LoVo (cell line): ENCODE measurements at places on chromosomes 6 and 20.

DNA sequence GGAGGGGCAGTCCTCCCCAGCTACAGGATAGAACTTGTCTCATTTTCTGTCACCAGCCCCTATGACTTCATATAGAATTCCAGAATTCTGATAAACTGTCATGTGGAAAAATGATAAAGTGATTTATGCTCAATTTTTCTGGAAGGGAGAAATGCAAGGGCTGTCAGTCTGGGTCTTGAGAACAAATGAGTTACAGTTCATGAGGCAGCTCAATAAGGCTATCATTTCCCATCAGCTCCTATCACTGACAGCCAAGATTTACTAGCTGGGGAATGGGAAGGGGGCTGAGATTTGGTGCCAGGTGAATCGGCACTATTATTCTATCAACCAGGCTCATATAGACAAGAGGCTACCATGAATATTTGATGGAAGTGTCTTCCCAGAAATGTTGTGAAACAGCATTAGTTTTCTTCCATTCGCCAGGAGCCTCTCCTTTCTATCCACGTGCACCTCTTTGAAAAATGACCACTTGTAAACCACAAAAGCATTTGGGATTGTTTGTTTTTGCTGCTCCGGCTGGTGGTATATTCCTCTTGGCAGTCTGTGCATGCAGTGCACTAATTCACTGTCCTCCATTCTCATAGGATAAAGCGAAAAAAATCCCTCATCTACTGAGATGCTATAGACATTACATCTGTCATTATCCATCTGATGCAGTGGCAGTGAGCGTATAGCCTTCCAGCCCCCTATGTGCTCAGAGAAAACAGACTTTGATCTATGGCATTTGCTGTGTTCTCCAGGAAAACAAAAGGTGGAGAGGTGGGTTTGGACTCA, 528.7 kb upstream of the RNF217 start:
- no peak for DNase-seq

- DNase-seq: no peak
These were observed 88.9 kb downstream of the FRK start for GRCh38 chr6:115971785-115972184.

- no peak for DNase-seq
These were observed 173.6 kb upstream of the TCF21 start for GRCh38 chr6:133715270-133715669.

- DNase-seq: no peak
These were observed 87.7 kb upstream of the MAFB start for GRCh38 chr20:40776466-40777457.

DNA sequence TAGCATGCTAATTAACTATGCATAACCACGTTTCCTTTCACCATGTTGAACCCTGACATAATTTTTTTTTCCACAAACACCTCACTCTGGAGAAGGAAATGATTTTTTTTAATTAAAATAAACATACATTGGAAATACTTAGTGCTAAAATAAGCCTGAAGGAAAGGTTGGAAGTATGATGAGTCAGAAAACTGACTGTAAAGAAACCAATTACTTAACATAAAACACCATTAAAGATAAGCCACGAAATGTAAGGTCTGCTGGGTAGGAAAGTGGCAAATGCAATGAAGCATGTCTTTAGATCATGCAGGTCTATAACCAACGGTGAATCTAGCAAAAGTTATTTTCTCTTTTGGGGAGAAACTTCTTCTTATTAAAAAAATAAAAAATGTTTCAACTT, 47.5 kb downstream of the OPRM1 start:
- no peak for DNase-seq

DNA sequence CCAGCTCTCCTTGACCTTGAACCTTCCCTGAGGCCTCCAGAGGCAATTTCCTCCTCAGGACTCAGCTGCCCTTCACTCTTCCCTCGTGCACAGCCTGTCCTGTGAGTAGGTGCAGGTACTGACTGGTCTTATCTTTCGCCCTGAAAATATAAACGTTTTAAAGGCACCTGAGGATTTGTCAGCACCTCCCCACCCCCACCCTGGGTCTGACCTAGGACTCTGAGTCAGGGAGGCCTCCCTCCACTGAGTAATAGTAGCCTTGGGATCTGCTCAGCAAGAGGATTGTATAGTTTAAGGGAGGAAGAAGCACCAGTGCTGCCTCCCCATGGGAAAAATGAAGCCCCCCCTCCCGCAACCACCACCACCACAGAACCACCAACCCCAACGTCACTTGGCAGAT, 54.6 kb downstream of the PPARD start:
- DNase-seq: no peak

GRCh38 chr6:75852721-75853120, 103.7 kb downstream of the MYO6 start:
- DNase-seq: no peak

DNA sequence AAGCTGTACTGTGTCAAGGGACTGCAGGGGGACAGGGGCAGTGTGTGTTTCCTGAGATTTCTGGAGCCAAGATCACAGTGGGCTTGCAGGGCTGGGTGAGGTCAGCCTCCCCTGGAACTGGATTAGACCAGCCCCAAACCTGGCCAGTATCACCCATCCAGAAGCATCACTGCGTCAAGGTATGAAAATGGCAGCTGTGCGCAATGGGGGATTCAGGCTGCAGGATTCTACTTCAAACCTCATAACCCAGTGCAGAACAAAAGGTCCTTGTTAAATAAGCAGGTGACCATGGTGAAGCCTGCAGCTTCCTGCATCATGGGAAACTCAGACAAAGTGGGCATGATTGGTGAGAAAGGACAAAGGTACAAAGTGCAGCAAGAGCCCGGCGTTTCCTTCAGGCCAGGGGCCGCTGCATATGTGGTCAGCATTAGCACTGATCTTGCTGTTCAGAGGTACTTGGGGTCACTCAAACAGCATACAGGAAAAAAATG, 33.4 kb downstream of the TRAF3IP2 start:
- DNase-seq: no peak

- peak; percentile 69 for DNase-seq
These were observed 118.3 kb downstream of the SLX4IP start for GRCh38 chr20:10553326-10553984.

DNA sequence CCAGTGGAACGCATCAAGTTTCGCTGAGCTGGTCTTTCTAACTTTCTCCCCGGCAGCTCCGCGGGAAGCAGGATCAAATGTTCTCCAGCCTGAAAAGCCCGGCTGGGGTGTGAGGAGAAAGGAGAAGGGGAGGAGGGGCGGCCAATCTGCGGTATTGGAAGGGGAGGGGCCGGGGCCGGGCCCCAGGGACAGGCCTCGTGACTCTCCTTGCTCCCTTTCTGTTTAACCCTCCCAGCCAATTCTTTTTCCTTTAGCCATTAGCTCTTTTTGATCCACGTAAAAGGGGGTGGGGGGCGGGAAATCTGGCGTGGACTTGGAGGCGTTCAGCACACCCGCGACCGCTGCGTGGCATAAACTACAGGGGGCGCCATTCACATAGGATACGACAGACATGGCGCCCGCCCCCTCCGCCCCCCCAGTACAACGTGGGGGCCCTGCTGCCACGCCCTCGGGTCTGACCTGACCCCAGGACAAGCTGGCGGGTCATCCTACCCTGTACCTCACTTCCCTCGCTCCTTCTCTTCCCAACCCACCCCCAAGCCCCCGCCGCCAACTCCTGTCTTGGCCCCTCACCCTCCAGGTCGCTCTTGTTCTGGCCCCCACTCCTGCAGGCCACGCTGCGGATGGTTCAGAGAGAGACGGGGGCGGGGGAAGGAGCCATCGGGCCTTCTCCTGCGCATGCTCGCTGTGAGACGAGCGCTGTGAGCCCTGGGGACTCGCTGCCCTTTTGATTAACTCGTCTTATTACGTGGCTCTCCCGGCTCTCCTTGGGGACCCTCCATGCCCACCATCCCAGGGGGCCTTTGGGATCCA, 7.8 kb upstream of the MDGA1 start:
- DNase-seq: no peak

DNA sequence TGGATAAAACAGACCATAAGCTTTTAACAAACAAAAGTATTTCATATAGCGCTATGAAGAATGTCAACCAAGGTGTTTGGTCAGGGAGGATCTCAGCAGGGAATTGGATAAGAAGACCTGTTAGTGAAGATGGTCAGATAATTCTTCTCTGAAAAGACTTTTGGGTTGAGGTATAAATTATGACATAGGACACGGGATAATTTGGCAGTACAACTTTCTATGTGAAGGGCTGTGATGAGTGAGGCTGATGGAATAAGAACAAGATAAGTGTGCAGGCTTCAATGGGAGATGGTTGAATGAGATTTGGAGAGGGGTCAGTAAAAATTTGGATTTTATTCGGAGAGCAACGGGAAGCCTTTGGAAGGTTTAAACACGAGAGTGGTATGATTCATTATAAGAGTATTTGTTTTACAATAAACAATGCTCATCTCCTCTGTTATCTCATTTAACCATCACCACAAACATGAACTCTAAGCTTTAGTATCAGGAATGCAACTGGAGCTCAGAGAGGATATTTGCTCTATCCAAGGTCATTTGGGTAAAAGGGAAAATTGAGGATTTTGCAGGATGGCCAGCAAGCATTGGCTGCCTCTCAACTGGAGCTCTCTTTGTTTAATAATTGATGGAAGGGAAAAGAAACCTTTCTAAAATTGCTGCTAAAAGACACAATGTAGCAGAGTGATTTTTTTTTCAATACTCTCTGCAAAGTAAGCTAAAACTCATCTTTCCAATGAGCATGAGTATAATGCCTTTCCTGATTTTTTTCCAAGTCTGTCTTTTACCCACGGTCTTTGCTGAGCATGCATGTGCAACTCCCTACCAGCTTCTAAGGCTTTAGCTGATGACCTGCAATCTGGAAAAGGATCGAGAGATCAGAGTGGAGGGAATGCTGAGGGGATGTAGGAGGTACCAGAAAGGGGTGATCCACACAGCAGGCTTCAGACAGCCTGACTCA, 534.0 kb downstream of the CBLN4 start:
- no peak for DNase-seq

DNA sequence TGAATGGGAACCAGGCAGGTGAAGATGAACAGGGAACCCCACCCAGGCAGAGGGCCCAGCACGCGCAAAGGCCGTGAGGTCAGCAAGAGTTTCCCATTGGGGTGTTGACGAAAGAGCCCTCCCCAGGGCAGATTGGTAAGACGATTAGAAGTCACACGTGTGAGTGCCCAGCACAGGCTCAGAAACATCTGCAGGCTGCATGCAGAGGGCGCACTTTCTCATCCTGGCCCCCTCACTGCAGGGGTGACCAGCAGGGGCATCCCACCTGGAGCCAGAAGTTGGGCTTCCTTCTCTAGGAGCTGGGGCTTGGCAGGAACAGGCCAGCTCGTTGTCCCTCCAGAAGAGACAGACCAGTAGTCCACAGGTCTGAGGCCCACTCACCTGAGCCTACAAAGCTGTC, 38.4 kb downstream of the VSTM2L start:
- no peak for DNase-seq

GRCh38 chr20:14189794-14190402, 147.5 kb downstream of the FLRT3 start:
- DNase-seq: peak; percentile 30

DNA sequence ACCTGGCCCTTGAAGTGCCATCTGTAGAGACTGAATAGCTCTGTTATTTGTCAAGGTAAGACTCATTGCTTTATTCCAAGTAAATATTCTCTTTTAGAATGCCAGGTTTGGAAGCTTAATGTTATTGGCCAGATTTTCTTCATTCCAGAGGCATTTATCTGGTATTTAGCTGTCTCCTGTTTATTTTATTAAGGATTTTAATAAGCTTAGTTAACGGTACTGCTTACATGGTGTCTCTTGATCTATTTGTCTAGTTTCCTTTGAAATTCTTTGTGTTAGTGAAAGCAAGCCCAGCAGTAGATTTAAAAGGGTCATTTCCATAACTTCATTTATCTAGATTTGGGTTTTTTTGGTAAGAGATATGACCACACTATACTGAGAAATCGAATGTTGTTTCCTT, 7.7 kb downstream of the RALY start:
- no peak for DNase-seq

- DNase-seq: no peak
These were observed 76.2 kb upstream of the OLIG3 start for GRCh38 chr6:137570393-137570792.
